ENCODE measurements at places on chromosomes 7 and 10.
A peak's percentile ranks its signal among the peaks of the same experiment; 100 is the strongest.

GRCh38 chr10:132198381-132199181 lies 11.8 kb downstream of the DPYSL4 start:
- DNase-seq: no peak

- no peak for DNase-seq
These were observed 154.4 kb downstream of the AMPH start for GRCh38 chr7:38476764-38477163.

DNA sequence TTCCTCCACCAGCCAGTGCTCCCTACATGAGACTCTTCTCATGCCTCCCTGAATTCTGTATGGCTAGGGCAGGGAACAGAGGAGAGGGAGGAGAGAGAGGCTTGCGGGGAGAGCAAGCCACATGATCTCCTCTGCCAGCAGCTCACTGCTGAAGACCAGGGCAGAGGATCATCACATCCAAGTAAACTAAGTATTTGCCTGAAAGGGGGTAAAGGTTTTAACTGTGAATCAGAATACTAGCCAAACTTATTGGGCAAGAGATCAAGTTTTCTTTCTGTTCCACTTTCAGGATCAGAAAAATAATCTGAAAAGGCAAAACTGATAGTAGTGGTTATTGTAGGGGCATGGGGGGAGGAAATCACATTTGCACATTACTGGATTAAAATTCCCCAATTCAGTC lies 17.8 kb upstream of the ERCC6 start:
- no peak for DNase-seq

GRCh38 chr7:139745678-139746143 lies 32.1 kb downstream of the HIPK2 start:
- no peak for DNase-seq

DNA sequence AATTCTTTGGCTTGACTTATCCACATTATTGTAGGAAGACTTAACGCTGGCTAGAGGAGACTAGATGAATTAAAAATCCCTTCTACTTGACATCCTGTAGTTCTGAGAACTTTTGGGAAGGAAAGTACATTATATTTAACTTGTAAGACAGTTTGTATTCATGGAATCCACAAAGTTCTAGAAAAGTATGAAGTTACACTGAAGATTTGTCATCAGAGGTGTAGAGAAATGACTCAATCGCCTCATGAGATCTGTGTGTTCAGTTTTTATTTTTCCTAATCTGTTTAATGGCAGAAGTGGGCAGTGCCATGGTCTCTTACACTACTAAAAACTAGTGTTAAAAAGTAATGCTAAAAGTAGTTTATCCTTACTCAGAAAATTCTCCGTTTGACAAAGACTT lies 89.1 kb upstream of the SMIM30 start:
- DNase-seq: no peak

- DNase-seq: no peak
These were observed 124.2 kb downstream of the INHBA start for GRCh38 chr7:41578700-41579099.

GRCh38 chr10:78433076-78433595 lies 399.5 kb downstream of the RPS24 start:
- no peak for DNase-seq

- no peak for DNase-seq
These were observed 136.9 kb upstream of the PRSS1 start for GRCh38 chr7:142612237-142612881.

GRCh38 chr7:121562259-121562658 lies 166.2 kb upstream of the FAM3C start:
- no peak for DNase-seq

DNA sequence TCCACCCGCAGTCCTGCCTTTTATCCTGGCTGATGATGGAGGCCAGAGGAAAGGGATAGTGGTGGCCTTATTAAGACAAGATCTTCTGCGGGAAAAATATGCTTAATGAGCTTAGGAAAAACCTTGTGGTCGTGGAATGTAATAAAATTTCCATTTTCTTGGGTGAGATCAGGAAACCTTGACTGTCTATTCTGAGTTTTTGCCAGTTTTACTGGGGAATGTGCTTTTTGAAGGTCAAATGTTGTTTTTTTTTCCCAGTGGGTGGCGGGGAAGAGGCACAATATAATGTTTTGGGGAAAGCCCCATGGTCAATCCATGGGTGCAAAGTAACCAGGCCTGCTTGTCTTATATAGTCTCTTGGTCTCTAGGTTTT lies 118.5 kb downstream of the CREB5 start:
- DNase-seq: no peak

DNA sequence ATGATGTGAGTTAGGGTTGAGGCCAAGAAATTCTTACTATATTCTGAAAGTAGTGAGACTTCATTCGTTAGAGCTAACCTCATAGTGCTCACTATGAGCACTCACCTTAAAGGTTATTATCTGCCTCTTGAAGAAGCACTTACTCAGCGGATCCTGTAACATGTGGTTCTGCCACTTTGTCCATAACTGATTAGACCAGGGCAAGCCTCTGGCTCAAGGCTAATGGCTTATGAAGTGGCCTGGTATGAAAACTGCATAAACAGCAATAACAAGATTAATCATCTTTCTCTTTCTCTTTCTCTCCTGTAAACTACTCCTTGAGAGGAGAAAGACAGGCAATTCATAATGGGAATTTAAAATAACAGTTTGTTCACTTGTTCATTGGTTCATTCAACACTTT lies 82.8 kb downstream of the MAPK8 start:
- peak; percentile 3 for DNase-seq

GRCh38 chr10:83917537-83918506 lies 221.5 kb upstream of the GHITM start:
- no peak for DNase-seq

DNA sequence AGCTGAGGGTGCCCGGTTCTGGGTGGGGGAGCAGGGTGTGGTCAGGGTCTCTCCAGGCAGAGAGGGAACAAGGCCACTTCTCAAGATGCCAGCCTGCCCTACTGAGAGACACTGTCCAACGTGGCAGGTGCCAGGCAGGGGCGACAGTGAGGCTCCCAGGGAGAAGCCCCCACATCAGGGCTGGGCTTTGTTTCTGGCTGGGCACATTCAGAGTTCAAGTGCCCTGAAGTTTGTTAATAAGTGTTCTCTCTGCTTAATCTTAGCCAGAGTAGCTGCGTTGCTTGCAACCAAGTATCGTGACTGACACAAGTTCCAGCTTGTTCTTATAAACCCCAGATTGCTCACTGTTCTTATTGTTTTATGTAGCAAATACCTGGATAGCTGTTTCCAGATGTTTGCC lies 21.8 kb downstream of the FOXL3 start:
- no peak for DNase-seq

DNA sequence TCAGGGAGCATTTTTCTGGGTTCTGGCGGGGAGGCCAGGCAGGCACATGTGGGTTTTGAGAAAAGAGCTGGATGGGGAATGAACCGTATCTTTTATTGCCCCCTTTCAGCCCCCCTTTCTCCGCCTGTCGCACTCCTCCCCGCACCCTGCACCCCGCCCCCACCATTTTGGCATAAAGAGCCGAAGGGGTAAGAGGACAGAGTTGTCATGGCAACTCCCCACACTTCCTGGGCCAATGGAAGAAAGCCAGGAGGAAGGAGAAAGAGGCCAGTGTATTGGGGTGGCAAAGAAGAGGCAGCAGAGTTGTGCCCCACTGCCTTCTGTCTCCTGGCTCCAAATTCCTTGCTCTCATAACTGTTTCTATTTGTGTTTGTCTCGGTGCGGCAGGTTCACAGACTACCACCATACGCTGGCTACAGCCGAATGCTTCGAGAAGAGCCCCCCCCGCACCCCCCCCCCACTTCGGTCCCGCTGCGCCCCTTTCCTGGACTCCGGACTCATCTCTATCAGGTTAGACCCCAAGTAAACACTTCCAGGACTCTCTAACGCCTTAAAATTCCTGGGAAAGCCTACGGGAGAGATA lies 3.4 kb downstream of the KCNIP2 start:
- no peak for DNase-seq

- DNase-seq: no peak
These were observed 49.6 kb upstream of the SMNDC1 start for GRCh38 chr10:110354322-110354766.

GRCh38 chr10:50624866-50625501 lies 1.2 kb upstream of the SGMS1 start:
- peak; percentile 39 for DNase-seq

DNA sequence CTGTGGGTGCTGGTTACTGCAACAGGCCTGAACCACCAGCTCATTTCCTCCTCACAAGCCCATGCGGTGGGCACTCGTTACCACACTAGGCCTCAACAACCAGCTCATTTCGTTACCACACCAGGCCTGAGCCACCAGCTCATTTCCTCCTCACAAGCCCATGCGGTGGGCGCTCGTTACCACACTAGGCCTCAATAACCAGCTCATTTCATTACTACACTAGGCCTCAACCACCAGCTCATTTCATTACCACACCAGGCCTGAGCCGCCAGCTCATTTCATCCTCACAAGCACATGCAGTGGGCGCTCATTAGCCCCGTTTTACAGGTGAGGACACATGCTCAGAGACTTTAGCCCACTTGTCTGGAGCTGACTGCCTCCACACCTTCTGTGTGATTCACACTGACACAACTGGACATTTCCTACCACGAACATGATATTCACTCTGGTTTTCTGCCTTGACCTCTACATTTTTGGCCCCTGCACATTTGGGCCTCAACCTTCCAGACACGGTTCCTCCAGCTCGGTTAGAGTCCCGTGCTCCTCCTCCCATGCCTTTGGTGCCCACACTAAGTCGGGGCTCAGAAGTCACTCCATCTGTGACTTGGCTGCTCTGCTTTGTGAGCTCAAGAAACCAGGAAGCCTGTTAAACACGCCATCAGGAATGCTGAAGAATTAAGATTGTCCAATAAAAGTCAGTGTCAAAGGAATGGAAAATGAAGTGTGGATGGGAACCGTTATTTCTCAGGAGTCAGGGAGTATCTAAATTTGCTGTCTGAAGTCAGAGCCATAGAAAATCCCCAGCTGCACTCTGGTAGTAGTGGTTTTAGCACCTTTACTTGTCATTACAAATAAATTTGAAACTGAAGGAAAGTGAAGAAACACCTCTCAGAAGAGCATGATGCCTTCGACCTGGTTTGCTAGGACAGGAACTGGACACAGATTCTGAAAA lies 55.8 kb upstream of the LANCL2 start:
- DNase-seq: no peak

DNA sequence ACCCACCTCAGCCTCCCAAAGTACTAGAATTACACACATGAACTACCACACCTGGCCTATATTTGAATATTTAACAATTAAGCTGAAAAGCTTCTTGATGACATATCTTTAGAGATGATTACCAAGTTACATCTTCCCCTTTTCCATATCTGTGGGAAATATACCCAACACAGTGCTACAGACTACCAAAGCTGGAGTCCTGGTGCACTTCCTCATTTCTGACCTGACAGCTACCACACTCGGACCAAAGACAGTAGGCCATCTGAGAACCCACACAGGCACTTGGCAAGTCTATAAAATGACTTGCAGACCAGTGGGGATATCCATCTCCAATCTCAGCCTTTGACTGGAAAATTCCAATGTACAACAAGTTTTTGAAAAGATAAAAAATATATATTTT lies 270.4 kb upstream of the KLF14 start:
- DNase-seq: no peak

GRCh38 chr7:64618785-64619456 lies 47.0 kb upstream of the ZNF107 start:
- no peak for DNase-seq

DNA sequence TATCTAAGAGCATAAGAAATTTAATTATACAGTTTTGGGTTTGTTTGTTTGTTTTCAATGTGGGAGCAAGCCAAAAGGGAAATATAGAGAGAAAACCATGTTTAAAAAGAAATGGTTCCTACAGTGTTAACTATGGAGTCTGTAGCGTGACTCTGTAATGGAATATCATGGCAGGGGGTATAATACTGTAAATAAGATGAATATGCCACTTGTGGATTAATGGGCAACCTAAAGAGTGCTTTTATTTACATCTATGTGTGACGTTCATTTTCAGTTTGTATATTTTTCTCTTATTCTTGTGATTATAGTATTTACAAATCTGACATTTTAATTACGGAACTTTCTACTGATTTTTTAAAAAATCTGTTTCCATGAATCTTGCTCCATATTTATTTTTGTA lies 95.9 kb downstream of the POLL start:
- no peak for DNase-seq

GRCh38 chr10:80538481-80539185 lies 931 bp downstream of the SH2D4B start:
- DNase-seq: no peak

GRCh38 chr10:22444219-22444788 lies 99.0 kb downstream of the SPAG6 start:
- no peak for DNase-seq

GRCh38 chr7:155644971-155645509 lies 579 bp downstream of the RBM33 start:
- DNase-seq: peak; percentile 20

DNA sequence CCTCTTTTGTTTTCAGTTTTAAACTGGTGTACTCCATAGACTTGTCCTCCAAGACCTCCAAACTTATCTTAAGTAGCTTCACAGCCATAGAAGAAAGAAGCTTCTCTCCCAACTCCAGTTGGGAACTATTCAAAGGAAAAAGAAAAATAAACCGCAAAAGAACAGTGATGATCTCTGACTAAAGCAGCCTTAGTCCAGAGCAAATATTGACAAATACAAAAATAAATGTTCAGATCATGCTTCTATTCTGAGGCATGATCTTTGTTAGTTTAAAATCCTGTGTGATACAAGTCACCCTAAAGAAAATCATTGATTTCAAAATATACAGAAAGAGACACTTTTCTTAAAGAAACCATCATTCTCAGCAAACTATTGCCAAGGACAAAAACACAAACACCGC lies 373.0 kb upstream of the SMIM30 start:
- no peak for DNase-seq

DNA sequence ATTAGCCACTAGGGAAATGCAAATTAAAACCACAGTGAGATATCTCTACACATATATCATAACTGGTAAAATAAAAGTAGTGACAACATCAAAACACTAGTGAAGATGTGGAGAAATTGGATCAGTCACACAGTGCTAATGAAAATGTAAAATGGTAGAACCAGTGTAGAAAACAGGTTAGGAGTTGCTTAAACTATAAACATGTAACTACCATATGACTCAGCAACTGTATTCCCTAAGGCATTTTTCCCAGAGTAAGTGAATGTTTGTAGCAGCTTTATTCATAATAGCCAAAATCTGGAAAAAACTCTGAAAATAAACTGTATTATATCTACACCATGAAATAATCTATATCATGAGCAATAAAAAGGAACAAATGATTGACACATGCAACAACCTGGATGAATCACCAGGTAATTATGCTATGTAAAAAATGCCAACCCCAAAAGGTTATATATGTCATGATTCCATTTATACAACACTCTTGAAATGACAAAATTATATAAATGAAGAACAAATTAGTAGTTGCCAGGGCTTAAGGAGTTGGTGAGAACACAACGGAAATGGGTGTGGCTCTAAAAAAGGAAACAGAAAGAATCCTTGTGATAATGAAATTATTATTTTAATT lies 22.8 kb downstream of the SLC25A40 start:
- no peak for DNase-seq

DNA sequence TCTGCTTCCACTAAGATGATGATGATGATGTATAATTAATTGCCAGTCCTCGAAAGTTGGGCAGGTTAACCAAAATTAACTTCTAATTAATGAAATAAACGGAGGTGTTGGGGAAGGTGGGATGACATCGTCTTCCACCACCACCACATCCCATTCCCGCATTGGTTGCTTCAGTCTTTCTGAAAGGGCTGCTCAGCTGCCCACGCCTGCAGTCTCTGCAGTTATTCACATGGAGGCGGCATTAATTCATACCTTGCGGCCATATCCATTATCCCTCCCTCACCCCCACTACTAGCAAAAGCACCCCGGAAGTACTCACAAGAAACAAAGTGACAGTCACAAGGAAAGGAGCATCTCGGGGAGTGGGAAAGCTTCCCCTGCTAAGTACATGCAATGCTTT lies 387.9 kb downstream of the DPP6 start:
- DNase-seq: no peak
